ENCODE measurements at places on chromosomes 13 and 19. TPM values are rescaled to one million over a fixed set of nuclear protein-coding genes. Genes with fewer than 3 reads are reported as not detected.

GAS6 gene
- 1.5 TPM for total RNA-seq

PPM1N gene
- 3.6 TPM for total RNA-seq

DNA sequence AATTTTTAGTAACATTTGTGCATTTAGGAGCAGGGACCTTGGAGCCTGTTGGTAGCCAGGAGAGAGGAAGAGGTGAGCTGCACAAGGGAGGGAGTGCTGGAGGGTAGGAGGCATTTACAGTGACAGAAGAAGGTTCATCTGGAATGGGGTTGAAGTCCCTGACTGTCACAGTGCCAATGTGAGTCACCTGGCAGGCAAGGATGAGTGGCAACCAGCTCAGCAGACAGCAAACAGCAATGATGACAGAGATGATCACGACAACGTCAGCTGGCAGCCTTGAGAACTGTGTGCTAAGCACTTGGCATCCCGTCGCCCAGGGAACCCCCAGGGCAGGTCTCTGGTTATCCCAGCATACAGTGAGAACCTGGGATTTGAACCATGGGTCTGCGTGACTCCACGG is 2.6 kb downstream of the OR10H5 start:
- no peak overlapping the region for H3K27ac ChIP-seq
- peaks cover 10% of the 10 kb centered on the region for H3K27me3 ChIP-seq
- no peaks in the 10 kb centered on the region for H3K4me1 ChIP-seq
- DNase-seq = no peak
- H3K36me3 ChIP-seq = no peaks in the 10 kb centered on the region

GRCh38 chr13:25095851-25096453 is at the start of gene PABPC3:
TSS of gene PABPC3 (plus strand) at chr13:25096136. CDS start at chr13:25096199, 63 bp downstream.
- no peak within 1 kb of the TSS for H3K4me3 ChIP-seq
- peaks cover 47% of the 10 kb centered on the region for H3K27me3 ChIP-seq
- no peaks in the 10 kb centered on the region for H3K4me1 ChIP-seq
- H3K36me3 ChIP-seq = no peaks in the 10 kb centered on the region

GRCh38 chr19:7456964-7457541 is 31.8 kb downstream of the PEX11G start:
- no peaks in the 10 kb centered on the region for H3K27me3 ChIP-seq
- H3K4me1 ChIP-seq = no peaks in the 10 kb centered on the region
- H3K36me3 ChIP-seq = peaks cover 51% of the 10 kb centered on the region
- DNase-seq = peak; percentile 31
- no peak overlapping the region for H3K4me3 ChIP-seq
- no peak overlapping the region for H3K27ac ChIP-seq

- peaks cover 43% of the 10 kb centered on the region for H3K4me1 ChIP-seq
- H3K36me3 ChIP-seq = peaks cover 4% of the 10 kb centered on the region
- H3K4me3 ChIP-seq = peak overlapping the region; percentile 68
- no peaks in the 10 kb centered on the region for H3K27me3 ChIP-seq
- H3K27ac ChIP-seq = peak overlapping the region; percentile 96
Measured at GRCh38 chr19:49468746-49469447, 5.1 kb upstream of the FLT3LG start.

- H3K27ac ChIP-seq = no peak overlapping the region
- H3K4me1 ChIP-seq = peaks cover 5% of the 10 kb centered on the region
- H3K4me3 ChIP-seq = no peak overlapping the region
- H3K27me3 ChIP-seq = no peaks in the 10 kb centered on the region
- no peak for DNase-seq
Measured at GRCh38 chr19:964761-965694, 19.1 kb upstream of the WDR18 start.

DNA sequence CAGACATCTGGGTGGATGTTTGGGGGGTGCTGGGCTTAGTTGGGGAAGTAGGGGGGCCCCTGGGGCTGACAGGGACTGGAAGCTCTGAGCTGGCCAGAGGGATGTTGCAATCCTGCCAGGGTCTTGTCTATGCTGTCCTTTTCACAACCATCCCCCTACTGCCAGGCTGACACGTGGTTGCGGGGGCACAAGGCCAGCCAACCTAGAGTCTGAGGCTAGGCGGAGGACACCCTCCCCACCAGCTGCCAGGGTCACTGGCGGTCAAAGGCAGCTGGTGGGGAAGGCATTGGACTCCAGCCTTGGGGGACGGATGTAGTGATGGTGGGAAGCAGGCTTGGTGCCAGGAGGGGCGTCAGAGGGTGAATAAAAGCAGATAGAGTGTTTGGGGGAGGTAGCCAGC is 1.6 kb upstream of the APOC1 start:
- no peak overlapping the region for H3K4me3 ChIP-seq
- H3K27ac ChIP-seq = no peak overlapping the region
- peaks cover 9% of the 10 kb centered on the region for H3K4me1 ChIP-seq

- no peaks in the 10 kb centered on the region for H3K36me3 ChIP-seq
- peaks cover 62% of the 10 kb centered on the region for H3K27me3 ChIP-seq
- H3K27ac ChIP-seq = no peak overlapping the region
- peak; percentile 65 for DNase-seq
- H3K4me3 ChIP-seq = no peak overlapping the region
- H3K4me1 ChIP-seq = peaks cover 39% of the 10 kb centered on the region
Measured at GRCh38 chr19:47445937-47446402, 25.7 kb downstream of the SLC8A2 start.

GRCh38 chr13:109096101-109096500 is 466.7 kb downstream of the MYO16 start:
- peaks cover 2% of the 10 kb centered on the region for H3K4me1 ChIP-seq
- no peak for DNase-seq
- H3K27me3 ChIP-seq = no peaks in the 10 kb centered on the region
- H3K36me3 ChIP-seq = peaks cover 6% of the 10 kb centered on the region
- H3K27ac ChIP-seq = no peak overlapping the region

DNA sequence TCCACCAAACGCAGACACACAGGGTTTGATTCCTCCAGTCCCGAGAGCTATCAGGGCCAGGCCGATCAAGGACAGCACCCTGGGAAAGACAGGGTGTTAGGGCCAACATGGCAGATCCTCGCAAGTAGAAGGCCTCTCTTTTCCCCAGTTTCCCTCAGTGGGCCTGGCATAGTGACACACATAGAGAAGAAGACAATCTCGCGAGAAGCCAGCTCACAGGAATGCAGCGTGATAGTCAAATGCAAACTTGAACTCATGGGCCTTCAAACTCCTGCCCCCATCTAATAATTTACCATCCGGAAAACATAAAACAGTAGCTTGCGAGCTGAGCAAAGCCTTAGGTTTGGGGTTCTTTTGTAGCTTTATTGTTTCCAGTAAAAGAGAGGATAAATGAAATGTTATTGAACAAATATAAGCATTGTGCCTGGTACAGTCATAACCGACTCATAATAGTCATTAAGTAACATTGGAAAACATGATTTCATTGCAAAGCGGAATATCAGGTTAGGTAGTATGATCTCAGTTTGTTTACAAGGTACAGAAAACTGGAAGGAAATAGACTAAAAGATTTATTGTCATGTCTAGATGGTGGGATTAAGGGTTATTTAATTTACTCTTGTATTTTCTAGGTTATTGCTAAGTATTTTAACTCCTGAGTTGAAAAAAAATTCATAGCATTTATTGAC is 30.5 kb downstream of the SLC15A1 start:
- DNase-seq = no peak
- H3K4me3 ChIP-seq = no peak overlapping the region
- H3K27me3 ChIP-seq = no peaks in the 10 kb centered on the region
- H3K27ac ChIP-seq = no peak overlapping the region
- no peaks in the 10 kb centered on the region for H3K36me3 ChIP-seq
- H3K4me1 ChIP-seq = no peaks in the 10 kb centered on the region

DNA sequence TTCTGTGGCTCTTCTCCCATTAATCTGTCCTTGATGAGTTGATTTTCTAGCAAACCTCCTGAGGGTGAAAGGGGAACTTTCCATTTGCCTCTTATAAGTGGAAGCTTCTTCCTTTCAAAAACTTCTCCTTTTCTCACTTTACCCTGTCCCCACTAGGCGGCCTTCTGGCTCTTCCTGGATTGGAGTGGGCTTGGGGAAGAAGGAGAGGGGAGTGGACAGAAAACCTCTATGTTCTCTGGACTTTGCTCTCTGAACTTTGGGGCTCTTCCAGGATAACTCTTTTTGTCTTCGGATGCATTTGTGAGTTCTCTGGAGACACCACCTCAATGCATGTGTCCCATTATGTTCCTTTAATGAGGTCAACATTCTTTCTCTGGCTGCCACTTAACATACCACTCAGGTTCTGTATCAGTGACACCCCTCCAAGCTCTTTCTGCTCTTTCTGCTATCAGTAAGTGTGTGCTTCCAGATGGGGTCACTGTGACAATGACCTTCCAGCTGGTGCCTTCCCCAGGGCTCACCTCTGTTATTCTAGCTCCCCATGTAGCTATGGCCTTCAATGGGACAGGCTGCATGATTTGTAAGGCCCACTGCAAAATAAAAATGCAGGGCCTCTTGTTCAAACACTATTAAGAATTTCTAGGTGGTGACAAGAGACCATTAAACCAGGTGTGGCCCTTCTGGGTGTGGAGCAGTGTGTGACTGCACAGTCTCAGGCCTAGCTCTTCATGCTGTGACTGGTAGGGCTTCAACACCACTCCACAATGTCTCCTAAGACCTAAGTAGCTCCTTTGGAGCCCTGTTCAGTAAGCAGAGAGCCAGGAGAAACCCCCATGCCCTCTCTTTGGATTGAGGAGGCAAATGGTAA is 389.2 kb downstream of the EFNB2 start:
- H3K4me1 ChIP-seq = no peaks in the 10 kb centered on the region
- H3K36me3 ChIP-seq = no peaks in the 10 kb centered on the region
- no peak overlapping the region for H3K27ac ChIP-seq
- no peak for DNase-seq
- no peaks in the 10 kb centered on the region for H3K27me3 ChIP-seq

- H3K4me1 ChIP-seq = no peaks in the 10 kb centered on the region
- DNase-seq = no peak
- no peak overlapping the region for H3K4me3 ChIP-seq
- H3K27me3 ChIP-seq = peaks cover 4% of the 10 kb centered on the region
Measured at GRCh38 chr13:23392313-23392712, 41.2 kb downstream of the SACS start.

GRCh38 chr13:25468325-25469168 is 96.8 kb downstream of the ATP8A2 start:
- no peak overlapping the region for H3K27ac ChIP-seq
- H3K27me3 ChIP-seq = peaks cover 47% of the 10 kb centered on the region
- no peak overlapping the region for H3K4me3 ChIP-seq
- H3K4me1 ChIP-seq = peaks cover 5% of the 10 kb centered on the region
- peak; percentile 23 for DNase-seq
